ENCODE measurements at places on chromosomes 11 and 22. TPM values are rescaled to one million over a fixed set of nuclear protein-coding genes. Genes with fewer than 3 reads are reported as not detected.

Gene CSNK2A3
- 2.2 TPM for polyA plus RNA-seq

Gene JHY
- 14.0 TPM for polyA plus RNA-seq

Gene OR52I2
- not detected for polyA plus RNA-seq

Gene IL18
- 6.2 TPM for polyA plus RNA-seq
